ENCODE measurements at places on chromosomes 16 and 17.

- no peak for DNase-seq
Measured at GRCh38 chr16:55240888-55241287, 83.1 kb upstream of the IRX6 start.

DNA sequence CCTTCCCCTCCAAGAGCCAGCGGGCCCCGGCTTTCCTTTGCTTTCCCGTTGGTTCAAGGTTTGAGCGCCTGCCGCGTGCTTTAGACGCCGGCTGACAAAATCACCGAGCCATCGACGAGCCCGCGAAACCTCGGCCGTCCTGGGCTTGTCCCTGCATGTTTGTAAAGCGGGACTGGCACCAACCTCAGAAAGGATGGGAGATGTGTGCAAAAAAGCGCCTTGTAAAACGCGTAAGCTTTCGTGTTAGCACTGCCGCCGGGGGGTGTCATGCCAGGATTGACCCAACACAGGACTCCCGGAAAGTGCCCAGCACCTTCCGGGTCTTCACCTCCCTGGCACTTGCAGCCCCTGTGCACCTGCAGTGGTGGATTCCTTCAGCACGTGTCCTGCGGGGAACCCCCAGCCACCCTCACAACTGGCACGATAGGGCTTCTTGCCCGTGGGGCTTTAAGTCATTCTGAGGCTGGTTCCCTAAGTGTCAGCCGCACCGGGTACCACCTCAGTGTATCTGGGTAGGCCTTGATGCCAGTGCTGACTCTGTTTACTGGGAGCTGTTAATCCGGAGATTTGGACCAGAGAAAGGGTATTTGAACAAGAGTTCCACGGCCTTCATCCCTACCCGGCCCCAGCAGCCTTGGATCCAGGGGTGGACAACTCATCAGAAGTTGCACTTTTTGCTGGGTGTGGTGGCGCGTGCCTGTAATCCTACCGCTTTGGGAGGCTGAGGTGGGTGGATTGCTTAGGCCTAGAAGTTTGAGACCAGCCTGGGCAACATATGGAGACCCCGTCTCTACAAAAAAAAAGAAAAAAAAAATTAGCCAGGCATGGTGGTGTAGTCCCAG lies 817 bp downstream of the NDUFAF8 start:
- DNase-seq: peak; percentile 31

- no peak for DNase-seq
Measured at GRCh38 chr17:66177048-66177447, 14.9 kb downstream of the CEP112 start.

DNA sequence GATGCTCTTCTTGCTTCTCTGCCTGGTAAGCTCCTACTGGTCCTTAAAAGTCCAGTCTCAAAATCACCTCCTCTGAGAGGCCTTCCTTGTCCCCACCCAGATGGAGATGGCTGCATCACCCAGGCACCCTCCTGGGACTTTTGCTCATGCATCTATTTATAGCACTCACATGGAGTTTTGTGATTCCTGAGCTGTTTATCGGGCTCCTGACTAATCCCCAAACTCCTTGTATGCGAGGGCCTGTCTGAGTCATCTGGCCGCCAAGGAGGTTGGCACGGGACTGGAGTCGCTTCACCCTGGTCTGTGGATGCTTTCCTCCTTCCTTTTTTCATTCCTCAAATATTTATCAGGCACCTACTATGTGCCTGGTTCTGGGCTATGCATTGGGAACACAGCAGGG lies 2.3 kb upstream of the MAP2K3 start:
- no peak for DNase-seq

- no peak for DNase-seq
Measured at GRCh38 chr16:30166202-30166902, 17.1 kb upstream of the CORO1A start.

- DNase-seq: no peak
Measured at GRCh38 chr17:77875881-77876509, 82.5 kb upstream of the TNRC6C start.

- DNase-seq: no peak
Measured at GRCh38 chr17:7846063-7846735, 8.7 kb upstream of the TMEM88 start.

DNA sequence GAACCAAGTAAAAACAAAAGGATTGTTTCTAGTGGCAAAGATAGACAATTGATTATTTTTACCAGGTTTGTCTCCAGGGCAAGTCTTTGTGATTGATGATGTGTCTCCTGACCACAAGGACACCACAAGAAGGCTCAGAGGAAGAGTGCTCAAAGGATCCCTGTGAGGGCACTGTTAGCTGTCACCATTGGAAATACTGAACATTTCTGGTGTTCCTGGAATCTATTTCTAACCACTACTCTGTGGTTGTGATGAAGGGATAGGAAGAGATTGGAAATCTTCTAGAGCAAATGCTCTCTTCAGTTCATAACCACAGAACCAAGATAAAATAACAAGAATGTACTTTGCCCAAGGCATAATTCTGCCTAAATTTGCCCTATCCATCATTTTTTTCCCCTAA lies 15.3 kb downstream of the RNF43 start:
- peak; percentile 62 for DNase-seq

- DNase-seq: no peak
Measured at GRCh38 chr17:8673612-8674011, 43.1 kb upstream of the MYH10 start.

DNA sequence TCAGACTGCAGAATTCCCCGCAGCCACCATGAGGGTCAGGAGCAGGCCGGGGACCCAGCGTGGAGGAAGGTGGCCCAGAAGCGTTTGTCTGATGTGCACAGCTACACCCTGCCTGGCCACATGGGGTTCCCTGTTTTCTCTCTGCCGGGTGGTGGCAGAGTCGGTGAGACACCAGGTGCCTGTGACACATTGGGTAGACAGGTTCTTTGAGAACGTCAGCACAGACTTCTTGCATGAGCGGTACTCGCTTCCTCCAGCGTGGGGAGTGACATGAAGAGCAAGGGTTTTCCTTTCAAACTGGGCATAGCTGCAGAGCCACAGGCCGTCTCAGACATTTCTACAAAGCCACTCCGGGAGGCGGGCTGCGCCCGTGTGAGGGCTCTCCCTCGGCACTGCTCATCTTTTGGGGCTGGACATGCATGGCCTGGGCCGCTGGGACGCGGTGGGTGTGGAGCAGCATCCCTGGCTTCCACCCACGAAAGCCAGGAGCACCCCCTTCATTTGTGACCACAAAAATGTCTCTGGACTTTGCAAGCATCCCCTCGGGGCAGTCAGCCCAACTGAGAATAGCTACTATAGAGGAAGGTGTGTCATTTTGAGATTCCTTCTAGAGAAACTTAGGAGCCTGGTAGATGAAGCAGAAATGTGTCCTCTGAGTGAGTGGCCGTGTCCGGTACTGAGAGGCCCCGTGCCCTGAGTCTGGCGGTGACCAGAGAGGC lies 26.0 kb downstream of the NME3 start:
- no peak for DNase-seq

DNA sequence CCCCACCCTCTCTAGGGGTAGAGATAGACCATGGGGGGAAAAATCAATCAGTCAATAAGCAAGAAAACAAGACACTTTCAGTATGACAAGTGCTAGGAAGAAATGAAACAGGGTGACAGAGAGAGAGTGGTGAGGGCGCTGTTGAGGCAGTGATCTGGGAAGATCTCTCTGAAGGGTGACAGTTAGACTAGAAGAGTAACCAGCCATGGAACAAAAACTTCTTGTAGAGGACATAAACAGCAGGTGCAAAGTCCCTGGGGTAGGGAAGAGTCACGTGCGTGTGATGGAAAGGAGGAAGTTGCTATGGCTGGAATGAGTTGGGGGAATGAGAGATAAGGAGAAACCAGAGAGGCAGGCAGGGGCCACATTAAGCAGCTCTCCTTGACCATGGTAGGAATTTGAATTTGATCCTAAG lies 16.8 kb upstream of the EMP2 start:
- DNase-seq: no peak

DNA sequence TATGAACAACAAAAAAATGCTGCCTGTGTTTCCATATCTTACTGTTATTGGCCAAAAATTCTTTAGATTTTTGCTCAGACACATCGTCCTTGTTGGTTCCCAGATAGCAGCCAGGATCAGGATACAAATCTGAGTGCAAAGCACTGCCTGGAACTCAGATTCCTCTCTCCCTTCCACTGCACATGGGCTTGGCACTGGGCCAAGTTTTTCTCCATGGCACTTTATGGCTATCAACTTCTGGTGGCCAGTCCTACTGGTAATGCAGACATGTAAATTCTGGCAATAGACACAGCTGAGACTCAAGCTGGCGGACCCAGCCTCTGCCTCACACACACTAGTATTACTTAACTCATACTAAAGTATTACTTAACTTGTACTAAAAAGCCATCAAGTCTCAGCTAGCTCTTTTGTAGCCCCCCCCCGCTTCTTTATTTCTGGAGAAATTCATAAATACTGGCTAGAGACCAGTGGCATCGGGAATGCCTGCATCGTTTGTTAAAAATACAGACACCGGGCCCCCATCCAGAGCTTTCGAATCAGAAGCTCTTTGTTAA lies 181.2 kb upstream of the COX10 start:
- DNase-seq: no peak

GRCh38 chr17:63402431-63403212 lies 43.5 kb downstream of the CYB561 start:
- no peak for DNase-seq
